Natural killer cell treated with Interleukin-12 subunit alpha and Interleukin-12 subunit beta and Interleukin-15 and Interleukin-18, amount 100 ng/mL, for 72 hours (primary cell): ENCODE measurements at places on chromosomes 12 and 14. TPM values are rescaled to one million over a fixed set of nuclear protein-coding genes. Genes with fewer than 3 reads are reported as not detected.

Gene HIGD1C
- total RNA-seq: not detected

Gene SLC39A5
- 0.50 TPM for total RNA-seq

Gene SIX6
- total RNA-seq: not detected

Gene GNPTAB
- total RNA-seq: 186 TPM

Gene CAMKK2
- 24.7 TPM for total RNA-seq

Gene NAP1L1
- 371 TPM for total RNA-seq

Gene EP400
- 106 TPM for total RNA-seq

Gene AQP2
- not detected for total RNA-seq

Gene DLK1
- total RNA-seq: not detected

Gene MAP1LC3B2
- total RNA-seq: 1.2 TPM

Gene PLCZ1
- not detected for total RNA-seq

Gene KRT5
- not detected for total RNA-seq

Gene NANOG
- not detected for total RNA-seq

Gene TOMM20L
- total RNA-seq: not detected
